ENCODE measurements at places on chromosomes 3 and 15.

GRCh38 chr3:129409541-129409940 lies 18.9 kb downstream of the EFCAB12 start:
- no peak for DNase-seq

DNA sequence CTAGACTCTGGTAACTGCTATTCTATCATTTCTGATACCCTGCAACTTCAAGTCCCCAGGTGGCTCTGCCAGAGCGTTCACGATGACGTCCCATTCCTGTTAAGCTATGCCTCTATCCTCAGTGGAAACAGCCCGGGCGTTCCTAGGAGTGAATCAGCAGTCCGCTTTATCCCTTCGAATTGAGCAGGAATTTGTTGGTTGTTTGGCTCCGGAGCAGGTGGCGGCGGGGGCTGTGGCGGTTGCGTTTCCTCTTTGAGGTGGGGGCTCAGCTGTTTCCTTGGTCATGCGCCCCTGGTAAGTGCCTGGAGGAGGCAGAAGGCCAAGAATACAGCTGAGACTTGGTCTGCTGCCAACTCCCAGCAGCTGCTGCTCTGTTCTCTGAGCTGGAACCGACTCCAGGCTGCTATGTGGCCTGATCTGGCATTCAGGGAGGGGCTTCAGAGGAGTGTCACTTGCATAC lies 25.2 kb downstream of the ARPP21 start:
- DNase-seq = peak; percentile 88

DNA sequence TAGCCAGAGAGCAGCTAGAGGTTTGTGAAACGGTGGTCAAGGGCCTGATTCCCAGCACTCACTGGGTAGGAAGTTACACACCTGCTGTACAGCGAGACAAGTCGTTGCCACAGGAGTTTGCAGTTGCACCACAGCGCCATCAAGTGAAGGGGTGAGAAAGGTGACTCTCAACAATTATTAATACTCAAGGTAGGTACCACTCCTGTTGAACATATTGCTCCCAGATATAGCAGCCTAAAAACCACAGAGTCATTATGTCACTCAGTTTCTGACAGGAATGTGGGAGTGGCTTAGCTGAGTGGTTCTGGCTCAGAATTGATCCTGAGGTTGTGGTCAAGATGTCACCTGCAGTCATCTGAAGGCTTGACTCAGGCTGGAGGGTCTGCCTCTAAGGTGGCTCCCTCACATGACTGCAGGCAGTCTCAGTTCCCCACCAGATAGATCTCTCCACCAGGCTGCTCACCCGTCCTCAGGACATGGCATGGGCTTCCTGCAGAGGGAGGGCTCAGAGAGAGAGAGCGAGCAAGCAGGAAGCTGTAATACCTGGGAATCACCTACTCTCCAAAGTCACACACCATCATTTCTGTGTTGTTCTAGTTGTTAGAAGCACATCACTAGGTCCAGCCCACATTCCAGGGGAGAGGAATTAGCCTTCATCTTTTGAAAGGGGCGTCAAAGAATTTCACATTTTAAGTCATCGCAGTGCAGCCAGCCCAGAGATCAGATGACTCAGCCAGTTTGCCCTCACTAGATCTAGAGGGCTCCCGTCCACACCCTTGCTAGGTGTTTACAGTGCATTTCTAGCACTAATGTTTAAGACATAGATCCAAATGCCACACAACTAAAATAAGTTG lies 17.0 kb upstream of the ANO10 start:
- no peak for DNase-seq

GRCh38 chr3:2950159-2950558 lies 160.0 kb downstream of the IL5RA start:
- DNase-seq = no peak

DNA sequence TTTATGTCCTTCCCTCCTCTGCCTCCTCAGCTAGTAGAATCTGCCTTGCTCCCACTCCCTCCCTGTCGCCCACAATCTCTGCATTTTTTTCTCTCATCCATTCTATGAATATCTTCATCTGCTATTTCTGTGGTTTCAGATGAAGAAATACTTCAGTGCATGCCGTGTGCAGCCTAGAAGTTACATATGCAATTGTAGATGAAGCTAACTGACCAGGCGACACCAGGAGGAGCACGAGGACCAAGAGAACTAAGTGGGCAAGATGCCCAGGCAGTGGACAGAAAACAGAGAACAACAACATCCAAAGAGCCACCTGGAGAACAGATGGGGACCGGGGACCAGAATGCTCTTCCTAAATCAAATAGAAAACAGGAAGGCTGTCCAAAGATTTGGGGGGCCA lies 121.4 kb upstream of the ATP11B start:
- no peak for DNase-seq

DNA sequence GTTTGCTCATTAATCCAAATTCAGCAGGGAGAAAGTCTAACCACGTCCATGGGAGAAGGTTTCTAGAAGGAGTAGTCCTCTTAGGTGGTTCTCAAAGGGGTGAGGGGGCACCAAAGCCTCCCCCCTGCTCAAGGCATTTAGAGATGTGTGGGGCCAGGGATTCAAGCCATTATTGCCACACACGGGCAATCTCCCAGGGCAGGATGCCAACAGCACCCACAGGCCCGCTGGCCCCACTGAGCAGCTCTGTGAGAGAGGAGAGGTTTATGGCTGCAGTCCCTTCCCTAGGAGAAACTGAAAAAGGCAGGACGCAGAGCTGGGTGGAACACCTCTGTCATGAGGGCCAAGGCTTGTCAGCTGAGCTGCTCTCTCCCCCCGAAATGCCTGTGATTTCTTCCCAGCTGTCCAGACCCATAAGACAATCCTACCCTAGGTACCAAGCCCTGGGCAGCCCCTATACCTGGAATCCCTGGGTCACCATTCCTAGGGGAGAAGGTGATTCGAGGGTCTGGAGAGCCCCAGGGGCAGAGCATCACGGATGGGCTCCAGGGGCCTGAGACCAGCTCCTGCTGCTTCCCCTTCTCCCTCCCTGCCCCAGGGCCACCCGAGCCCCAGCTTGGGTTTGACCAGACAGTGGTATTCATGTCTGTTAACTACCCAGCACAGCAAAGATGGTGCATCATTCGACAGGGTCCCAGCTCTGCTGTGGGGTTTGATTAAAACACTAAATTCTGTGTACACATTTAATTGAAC lies 39.0 kb downstream of the WHAMM start:
- no peak for DNase-seq

GRCh38 chr15:63294359-63294758 lies 17.0 kb downstream of the APH1B start:
- no peak for DNase-seq

Data from left renal pelvis (tissue), 4 donors.